ENCODE measurements at places on chromosomes 1 and 21.

DNA sequence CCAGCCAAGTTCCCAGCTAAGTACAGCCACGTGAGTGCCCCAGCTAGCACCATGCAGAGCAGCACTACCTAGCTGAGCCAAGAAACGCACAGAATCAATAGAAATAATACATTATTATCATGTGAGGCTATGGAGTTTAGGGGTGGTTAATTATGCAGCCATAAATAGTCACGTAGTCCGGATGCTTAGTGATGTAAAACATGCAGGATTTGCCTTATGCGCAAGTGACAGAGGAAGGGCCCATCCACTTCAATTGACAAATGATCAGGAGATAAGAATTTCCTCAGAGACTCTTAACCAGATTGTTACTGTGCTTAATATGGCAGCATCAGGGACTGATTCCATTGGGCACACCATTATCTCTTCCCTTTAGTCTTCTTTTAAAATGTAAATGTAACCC lies 44.8 kb upstream of the DUSP10 start:
- no peak for DNase-seq

GRCh38 chr1:155307247-155307740 lies 1.4 kb upstream of the FDPS start:
- DNase-seq, result no peak

- DNase-seq, result no peak
Observed at GRCh38 chr1:77133731-77134358, 85.4 kb downstream of the PIGK start.

DNA sequence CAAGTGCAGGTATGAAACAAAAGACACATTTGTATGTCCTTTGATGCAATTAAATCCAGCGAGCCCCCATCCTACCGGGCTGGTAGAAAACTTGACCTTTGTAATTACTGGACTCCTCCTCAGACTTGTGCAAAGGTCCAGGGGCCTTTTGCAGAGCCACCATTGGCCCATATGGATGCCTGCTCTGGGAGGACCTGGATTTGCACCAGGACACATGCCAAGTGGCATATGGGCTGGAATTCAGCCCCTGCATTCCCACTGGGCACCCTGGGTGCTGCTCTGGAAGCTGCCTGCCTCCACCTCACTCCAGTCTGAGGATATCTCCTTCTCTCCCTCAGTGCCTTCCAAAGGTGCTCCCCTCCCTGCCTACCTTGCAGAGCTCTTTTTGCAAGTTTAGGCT lies 36.0 kb downstream of the LACTBL1 start:
- DNase-seq, result no peak

GRCh38 chr1:214337511-214337910 lies 56.6 kb downstream of the SMYD2 start:
- no peak for DNase-seq

DNA sequence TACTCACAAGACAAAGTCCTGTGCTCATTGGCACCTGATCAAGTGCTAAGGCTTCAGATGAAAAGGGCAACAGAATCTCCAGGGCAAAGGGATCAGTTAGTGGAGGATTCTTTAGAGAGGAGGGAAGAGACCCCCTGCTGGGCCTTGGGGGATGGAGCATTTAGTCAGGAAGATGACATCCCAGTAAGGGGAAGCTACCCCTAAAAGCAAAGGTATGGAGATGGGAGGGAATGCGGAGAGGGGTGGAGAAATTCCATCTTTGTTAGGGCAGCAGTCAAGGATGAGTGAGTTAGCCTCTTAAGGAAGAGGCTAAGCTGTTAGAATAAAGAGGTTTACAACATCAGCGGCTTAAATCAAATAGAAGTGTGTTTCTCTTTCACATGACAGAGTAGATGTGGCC lies 67.4 kb downstream of the ST6GALNAC3 start:
- no peak for DNase-seq

DNA sequence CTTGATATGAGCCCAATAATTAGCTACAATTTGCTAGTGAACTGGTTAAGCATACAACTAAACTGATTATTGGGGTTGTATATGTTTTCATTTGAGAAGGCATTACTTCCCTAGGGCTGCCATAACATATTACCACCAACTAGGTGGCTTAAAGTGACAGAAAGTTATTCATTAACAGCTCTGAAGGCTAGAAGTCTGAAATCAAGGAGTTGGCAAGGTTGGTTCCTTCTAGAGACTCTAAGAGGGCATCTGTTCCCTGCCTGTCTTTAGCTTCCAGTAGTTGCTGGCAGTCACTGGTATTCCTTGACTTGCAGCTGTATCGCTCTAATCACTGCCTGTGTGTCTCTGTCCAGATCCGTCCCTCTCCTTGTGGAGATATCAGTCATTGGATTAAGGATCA lies 86.3 kb downstream of the LHX9 start:
- no peak for DNase-seq

DNA sequence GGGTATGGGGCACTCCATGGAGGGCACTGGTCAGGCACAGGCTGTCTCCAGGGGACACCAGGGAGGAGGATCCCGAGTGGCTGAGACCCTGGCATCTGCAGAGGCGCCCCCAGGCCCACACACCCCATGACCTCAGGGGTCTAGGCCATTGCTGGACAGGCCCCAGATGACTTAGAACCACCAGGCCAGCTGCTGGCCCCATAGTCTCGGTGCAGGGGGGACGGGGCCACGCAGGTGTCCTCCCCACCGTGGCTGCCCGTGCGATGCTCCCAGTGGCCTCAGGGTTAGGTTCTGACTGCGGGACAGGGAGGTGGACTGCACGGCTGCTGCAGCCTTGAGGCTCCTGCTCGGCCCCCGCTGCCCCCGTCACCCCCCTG lies 44.0 kb downstream of the MORN1 start:
- no peak for DNase-seq

DNA sequence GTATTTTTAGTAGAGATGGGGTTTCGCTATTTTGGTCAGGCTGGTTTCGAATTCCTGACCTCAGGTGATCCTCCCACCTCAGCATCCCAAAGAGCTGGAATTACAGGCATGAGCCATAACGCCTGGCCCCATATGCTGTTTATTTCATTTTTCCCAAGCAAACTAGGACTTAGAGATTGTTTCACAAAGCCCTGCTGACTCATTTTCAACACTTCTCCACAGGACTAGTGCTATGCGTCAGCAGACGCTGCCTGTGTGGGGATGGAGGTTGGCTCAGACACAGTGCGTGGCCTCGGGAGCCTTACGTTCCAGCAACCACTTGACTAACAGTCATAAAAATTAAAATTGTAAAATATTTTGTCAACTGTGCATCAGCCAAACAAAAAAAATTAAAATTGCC lies 22.7 kb downstream of the PKNOX1 start:
- DNase-seq, result no peak

- DNase-seq, result peak; percentile 67
Observed at GRCh38 chr1:244050835-244051444, at the start of gene ZBTB18. Gene ZBTB18, plus strand, starts transcription at chr1:244051283. Its CDS starts 149 bp downstream, at chr1:244051432.

GRCh38 chr1:147618077-147618569 lies 52.2 kb downstream of the ACP6 start:
- DNase-seq, result no peak

GRCh38 chr1:97196825-97197516 lies 475.4 kb downstream of the PTBP2 start:
- no peak for DNase-seq

DNA sequence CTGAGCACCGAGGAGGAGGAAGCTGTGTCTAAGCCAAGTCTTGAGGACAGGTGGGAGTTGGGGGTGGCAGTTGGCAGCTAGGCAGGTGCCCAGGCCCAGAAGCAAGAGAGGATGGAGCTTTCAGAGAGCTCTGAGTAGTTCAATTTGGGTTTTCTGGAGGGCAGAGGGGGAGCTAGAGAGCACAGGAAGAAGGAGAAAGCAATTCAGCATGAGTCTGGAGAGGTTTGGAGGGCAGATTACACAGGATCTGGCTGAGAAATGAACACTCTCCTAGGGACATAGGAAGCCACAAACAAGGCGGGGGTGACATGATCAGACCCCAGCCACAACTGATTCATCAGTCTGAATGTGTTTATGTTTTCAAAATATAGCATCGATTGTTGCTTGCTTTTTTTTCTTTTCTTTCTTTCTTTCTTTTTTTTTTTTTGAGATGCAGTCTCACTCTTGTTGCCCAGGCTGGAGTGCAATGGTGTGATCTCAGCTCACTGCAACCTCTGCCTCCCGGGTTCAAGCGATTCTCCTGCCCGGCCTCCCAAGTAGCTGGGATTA lies 23.8 kb downstream of the PTPRF start:
- peak; percentile 57 for DNase-seq

DNA sequence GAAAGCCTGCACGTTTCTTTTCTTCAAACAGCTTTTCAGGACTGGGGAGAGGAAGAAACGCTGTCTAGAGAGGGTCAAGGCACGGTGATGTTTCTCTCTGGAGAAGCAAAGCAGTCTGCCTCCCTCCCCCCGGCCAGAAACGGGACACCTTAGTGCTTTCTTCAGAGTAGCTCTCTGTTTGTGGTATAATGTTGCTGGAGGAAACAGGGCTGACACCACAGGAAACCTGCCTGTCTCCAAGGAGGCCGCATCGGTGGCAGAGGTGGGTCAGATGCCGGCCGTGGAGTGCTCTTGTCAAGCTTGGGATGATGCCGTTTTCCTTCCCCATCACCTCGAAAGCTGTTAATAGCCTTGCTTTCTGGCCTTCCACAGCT lies 139.4 kb downstream of the DHRS3 start:
- DNase-seq, result no peak

DNA sequence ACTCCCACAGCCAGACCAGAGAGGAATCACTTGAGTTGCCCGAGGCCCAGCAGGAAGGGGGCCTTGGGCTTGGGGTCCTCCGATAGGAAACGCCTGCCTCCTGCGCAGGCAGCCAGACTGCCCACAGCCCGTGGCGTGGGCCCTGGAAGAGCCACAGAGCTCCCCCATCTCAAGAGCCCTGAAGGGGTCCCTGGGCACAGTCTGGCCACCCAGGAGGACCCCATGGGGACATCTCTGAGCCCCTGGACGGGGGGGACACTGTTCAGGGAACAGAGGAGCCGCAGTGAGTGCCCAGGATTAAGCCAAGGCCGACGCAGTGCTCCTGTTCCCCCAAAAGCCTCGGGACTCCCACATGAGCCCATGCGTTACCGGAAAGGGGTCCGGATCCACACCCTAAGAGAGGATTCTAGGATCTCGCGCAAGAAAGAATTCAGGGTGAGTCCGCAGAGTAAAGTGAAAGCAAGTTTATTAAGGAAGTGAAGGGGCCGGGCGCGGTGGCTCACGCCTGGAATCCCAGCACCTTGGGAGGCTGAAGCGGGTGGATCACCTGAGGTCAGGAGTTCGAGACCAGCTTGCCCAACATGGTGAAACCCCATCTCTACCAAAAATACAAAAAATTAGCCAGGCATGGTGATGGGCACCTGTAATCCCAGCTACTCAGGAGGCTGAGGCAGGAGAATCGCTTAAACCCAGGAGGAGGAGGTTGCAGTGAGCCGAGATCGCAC lies 38.1 kb upstream of the LBR start:
- no peak for DNase-seq

GRCh38 chr1:11525151-11525505 lies 46.2 kb downstream of the DISP3 start:
- no peak for DNase-seq

- peak; percentile 33 for DNase-seq
Observed at GRCh38 chr1:51329443-51330325, 678 bp downstream of the TTC39A start.

GRCh38 chr1:234953655-234954405 lies 174.8 kb downstream of the TOMM20 start:
- no peak for DNase-seq

- no peak for DNase-seq
Observed at GRCh38 chr21:31948676-31949075, 75.9 kb downstream of the HUNK start.

- DNase-seq, result no peak
Observed at GRCh38 chr1:167272369-167272957, 51.8 kb downstream of the POU2F1 start.

GRCh38 chr1:50416553-50417453 lies 6.4 kb downstream of the DMRTA2 start:
- DNase-seq, result peak; percentile 47

DNA sequence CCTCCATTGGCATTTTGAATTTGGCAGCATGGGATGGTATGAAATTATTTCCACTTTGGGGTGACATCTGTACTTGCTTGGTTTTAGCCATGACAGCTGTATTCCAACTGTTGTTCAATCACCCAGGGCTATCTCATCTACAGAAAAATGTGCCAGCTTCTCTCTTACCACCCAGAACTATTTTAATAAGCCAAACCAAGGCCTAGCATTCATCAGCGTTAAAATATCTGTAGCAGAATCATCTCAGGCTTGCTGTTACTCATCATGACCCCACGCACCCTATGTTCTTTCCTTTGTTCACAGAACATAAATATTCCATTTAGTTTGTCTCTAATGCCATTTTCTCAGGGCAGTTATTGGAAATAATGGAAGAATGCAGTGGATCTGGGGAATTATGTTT lies 49.8 kb downstream of the GIPC2 start:
- no peak for DNase-seq

- peak; percentile 26 for DNase-seq
Observed at GRCh38 chr1:246907472-246907871, 24.3 kb downstream of the AHCTF1 start.

DNA sequence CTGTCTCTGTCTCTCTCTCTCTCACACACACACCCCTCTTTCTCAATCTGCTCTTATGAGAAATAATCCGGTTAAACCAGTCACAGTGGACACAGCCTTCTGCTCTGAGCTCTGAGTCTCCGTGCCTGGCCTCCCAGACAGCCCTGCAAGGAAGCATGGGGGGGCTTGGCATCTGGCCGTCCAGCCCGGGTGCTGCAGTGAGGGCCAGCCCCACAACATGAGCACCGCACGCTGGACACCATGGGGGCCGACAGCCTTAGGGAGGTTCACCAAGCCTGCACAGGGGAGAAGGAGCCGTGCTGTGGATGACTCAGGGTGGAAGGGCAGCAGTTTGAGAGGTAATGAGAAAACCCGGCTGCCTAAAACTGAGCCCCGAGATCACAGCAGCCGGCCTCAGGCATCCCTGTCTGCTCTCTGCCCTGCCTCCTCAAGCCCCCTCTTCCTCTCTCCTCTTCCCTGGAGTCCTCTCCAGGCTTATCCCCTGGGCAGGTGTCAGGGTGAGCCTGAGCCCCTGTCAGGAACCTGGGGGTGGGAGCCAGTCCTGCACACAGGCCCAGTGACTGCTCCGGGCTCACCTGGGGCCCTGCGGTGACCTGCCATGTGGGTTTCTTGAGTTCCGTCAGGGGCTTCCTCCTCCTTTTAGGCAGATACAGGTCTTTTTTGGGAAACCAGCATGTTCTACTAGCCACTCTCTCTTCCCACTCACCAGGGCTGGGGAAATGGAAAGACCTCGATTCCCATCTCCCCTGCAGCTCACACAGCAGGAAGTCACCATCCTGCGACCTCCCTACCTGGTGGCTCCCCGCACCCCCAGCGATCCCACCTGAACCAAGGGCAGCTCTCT lies 92.8 kb downstream of the ITPKB start:
- DNase-seq, result peak; percentile 55
